ENCODE measurements at places on chromosomes 11 and 22. TPM values are rescaled to one million over a fixed set of nuclear protein-coding genes. Genes with fewer than 3 reads are reported as not detected.

DNA sequence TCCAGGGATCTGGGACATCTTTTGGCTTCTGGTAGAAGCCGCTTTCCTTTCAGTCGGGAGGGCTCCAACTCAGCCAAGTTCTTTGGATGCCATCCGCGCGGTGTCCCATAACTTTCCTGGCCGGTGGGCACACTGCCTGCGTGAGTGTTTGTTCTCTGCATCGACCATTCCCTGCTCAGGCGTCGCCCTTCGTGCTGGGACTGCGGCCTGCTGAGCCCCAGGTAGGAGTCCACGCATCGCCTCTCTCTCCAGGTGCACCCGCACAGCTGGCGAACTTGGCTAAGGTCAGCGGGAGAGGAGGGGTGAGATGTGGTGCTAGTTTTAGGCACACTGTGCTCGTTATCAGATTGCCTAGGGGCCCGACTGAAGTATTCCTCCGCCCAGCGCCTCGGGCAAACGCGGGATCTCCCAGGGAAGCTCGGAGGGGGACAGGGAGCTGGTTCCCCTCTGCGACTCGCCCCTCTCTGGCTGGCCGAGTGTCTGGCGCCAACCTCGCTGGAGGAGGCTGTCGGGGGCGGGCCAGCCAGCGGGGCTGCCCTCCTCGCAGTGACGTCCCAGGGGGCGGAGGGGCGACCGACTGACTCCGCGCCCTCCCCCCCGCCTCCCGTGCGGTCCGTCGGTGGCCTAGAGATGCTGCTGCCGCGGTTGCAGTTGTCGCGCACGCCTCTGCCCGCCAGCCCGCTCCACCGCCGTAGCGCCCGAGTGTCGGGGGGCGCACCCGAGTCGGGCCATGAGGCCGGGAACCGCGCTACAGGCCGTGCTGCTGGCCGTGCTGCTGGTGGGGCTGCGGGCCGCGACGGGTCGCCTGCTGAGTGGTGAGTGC, at the start of gene LAYN:
TSS of gene LAYN (plus strand) at position 607 of the 823 bp plus-strand sequence. CDS start at position 731, 124 bp downstream.
- peak; percentile 32 for DNase-seq

GRCh38 chr11:111777094-111778046, 11.2 kb upstream of the PPP2R1B start:
- peak; percentile 87 for DNase-seq

DNA sequence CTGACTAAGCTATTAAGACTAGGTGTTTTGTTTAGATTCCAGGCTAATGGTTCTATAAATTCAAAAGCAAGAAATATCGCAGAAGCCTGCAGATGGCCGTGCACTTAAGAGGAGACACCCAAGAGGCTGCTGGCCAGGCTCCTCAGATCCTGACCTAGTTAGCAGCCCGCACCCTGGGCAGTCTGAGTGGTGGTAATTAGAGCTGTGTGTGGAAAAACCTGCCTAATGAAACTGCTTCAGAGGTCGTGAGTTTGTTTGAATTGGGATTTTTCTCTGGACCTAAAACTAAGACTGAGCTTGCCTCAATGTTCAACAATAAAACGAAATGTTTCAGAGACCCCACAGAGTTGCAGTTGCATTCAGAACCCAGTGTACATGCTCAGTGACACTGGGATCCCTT, 627.7 kb downstream of the OPCML start:
- no peak for DNase-seq

GRCh38 chr11:6735306-6735705, 36.5 kb downstream of the OR2AG2 start:
- DNase-seq: peak; percentile 66

GRCh38 chr11:75532200-75533048, 6.7 kb upstream of the GDPD5 start:
- peak; percentile 77 for DNase-seq

DNA sequence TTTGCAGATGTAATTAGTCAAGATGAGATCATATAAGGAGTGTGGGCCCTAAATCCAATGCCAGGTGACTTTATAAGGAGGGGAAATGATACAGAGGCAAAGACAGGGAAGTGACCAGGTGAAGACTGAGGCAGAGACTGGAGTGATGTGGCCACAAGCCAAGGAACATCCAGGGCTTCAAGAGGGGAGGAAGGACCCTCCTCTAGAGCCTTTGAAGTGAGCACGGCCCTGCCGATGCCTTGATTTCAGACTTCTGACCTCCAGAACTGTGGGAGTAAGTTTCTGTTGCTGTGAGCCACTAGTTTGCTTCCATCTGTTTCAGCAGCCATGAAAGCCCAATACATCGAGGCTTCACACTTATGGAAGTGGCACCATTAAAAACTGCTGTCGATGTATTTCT, 78.7 kb downstream of the SHANK2 start:
- no peak for DNase-seq

DNA sequence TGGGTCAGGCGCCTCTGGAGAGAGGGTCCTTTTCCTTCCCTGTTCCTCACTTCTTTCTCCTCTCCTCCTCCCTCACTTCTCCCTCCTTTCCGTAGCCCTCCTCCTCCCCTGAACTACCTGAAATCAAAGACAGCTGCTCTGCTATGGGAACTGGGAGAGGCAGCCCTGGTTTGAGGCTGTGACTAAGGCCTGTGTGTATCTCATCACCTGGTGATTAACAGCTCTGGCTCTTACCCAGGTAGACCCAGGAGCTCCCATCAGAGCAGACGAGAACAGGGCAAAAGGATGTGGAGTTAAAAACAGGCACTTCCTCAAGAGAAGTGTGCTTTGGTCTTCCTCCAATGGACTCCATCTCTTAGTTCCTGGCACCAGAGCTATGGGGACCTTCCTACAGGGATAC, 5.8 kb downstream of the ISX start:
- no peak for DNase-seq

DNA sequence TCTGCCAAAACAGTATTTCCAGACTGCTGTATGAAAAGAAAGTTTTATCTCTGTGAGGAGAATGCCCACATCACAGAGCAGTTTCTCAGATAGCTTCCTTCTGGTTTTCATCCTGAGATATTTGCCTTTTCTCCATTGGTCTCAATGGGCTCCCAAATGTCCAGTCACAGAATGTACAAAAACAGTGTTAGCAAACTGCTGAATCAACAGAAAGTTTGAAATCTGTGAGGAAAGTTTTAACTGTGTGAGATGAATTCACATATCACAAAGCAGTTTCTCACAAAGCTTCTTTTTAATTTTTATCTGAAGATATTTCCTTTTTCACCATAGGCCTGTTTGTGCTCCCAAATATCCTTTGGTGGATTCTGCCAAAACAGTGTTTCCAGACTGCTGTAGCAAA, 207.2 kb upstream of the TRIM48 start:
- DNase-seq: no peak

GRCh38 chr11:73072935-73073481, 69.1 kb downstream of the FCHSD2 start:
- peak; percentile 52 for DNase-seq

GRCh38 chr11:115421992-115422689, 82.1 kb downstream of the CADM1 start:
- DNase-seq: no peak

GRCh38 chr11:3855808-3856491, 486 bp downstream of the STIM1 start:
- DNase-seq: peak; percentile 39

DNA sequence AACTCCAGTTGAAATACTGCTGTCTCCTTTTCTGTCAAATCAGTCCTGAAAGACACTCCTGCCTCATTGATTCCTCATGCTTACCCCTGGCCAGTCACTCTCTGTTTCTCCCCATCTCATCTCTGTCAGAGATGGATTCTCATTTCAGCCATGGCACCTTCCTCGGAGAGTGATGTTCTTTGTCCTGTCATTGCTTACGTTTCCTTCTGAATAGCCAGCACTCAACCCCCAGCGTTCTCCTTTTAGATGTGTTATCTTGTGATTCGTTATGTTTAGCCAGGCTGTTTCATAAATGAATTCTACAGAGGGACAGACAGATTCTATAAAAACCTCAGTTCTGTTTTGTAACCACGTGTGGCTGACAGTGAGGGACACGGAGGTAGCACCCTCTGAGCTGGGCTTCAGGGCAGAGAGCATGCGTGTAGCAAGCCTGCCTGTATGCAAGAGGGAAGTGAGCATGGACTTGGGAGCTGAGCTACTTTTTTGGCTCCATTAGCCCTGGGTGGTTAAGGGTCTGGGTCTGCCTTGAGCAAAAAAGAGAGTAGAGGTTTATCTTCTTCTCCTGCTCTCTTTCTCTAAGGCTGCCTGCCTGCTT, 354.6 kb downstream of the DDX10 start:
- DNase-seq: no peak

DNA sequence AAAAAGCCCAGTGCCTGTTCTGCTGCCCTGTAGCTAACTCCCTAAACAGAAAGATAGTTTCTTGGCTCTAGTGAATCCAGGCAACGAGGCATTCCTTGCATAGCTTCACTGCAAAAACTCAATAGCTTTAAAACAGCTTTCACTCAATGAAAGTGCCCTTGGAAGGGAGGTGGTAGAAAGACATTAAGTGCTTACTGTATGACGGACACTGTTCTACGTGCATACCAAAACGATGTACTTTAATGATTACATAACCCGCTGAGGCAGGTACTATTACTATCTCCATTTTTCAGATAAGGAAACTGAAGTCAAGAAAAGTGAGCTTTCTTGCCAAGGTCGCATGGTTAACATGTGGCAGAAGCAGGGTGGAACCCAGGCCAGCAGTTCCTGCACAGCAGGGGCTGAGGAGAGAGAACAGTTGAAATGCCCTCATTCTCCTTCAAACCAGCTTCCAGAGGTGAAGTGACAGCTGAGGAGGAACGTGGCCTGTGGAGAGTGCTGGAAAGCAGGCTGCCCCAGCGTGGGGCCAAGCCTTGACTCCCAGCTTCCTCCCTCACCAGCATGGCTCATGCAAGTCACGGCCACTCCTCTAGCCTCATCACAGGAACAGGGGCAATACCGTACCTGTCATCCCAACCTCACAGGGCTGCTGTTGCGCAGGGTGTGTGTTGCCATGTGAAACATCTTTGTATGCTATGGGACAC, 227.5 kb upstream of the NARS2 start:
- DNase-seq: no peak

DNA sequence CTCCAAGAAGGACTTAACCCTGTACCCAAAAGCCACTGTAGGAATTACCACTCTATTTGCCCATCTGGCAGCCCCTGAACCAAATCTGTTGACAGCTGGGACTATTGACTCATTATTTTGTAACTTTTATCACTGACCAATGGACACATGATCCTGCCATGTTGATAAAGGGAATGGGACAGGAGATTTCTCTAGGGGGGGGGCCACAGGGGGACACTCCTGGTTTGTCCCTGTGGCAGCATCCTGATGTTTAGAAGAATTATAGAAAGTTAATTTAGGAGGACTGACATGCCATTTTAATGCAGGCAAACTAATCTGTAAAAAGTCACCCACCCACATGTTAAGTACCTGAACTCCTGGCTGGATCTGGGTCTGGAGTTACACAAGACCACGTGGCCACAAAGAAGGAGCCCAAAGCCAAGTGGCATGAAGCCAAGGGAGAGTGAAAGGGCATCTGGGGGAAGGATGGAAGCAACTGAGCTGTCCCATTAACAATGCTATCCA, 558.1 kb downstream of the ETS1 start:
- no peak for DNase-seq

- DNase-seq: no peak
Measured at GRCh38 chr22:22369964-22370270, 125.3 kb downstream of the VPREB1 start.

- DNase-seq: no peak
Measured at GRCh38 chr22:39603345-39603744, 32.8 kb downstream of the CACNA1I start.

DNA sequence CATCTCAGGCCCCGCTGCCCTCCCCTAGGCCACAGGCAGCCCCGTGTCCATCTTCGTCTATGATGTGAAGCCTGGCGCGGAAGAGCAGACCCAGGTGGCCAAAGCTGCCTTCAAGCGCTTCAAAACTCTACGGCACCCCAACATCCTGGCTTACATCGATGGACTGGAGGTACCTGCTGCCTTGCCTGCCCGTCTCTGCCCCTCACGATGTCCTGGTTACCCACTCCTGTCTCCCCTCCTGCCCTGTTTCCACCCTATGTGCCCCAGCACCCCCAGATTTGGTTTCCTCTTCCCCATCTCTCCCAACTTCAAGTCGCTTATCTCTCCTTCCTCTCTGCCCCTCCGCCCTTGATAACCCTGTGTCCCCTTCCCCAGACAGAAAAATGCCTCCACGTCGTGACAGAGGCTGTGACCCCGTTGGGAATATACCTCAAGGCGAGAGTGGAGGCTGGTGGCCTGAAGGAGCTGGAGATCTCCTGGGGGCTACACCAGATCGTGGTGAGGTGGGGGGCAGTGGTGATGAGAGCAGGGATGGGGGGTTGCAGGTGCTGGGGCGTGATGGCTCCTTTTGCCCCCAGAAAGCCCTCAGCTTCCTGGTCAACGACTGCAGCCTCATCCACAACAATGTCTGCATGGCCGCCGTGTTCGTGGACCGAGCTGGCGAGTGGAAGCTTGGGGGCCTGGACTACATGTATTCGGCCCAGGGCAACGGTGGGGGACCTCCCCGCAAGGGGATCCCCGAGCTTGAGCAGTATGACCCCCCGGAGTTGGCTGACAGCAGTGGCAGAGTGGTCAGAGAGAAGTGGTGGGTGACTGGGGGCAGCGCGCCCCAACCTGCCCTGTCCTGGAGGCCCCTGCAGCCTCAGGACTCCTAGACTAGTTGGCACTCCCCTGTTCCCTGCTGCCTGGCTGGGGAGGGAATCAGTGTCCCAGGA, 930 bp downstream of the SCYL1 start:
- DNase-seq: no peak

DNA sequence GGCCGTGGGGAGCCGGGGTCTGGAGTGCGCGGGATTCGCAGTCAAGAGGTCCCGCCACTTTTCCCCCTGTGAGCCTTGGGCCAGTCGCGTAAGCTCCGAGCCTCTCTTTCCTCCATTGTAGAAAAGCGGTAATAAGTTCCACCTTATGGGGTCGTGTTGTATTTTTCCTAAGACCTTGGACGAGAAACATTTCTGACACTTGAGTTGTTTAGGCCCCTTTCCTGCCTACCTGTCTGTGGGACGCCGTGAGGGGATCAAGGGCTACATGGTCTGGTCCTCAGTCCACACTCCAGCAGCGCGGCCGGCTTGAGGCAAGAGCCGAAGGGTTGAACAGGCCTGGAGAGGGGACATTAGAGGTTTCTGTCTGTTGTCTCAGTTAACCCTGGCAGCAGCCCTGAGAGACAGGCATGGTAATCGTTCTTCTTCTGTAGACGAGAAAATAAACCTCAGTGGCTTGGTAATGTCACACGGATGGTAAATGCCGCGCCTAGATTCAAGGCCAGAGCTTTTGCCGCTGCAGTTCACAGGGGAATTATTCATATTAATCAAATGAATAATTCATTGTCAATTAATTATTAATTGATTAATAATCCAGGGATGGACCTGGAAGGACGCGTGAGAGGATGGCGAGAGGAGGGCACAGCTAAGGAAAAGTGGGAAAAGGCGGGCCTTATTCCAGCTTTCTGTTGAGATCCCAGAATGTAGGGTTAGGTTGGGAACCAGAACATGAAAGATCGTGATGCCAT, 545 bp downstream of the FEN1 start:
- DNase-seq: no peak

DNA sequence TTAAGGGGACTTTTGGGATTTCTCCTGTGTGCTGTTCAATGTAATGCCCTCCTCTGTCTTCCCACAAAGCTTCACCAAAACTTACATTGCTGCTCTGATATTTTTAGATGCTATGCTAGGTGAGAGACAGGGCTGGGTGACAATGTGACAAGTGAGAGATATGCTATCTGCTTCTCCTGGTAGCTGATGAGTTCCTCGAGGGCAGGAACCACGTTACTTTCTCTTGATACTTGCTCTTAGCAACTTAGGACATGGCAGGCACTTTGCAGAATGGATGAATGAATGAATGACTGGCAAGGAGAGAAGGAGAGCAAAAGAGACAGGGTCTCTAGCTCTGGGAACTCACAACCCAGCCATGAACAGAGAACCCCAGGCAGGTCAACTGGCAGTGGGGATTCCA, 115.4 kb downstream of the C11orf58 start:
- no peak for DNase-seq

MRGPRE gene
- not detected for total RNA-seq

ASPHD2 gene
- total RNA-seq: 1.2 TPM

LMO1 gene
- total RNA-seq: not detected

APOBEC3C gene
- total RNA-seq: 3.9 TPM
